ENCODE measurements at places on chromosomes 5 and 9.

- DNase-seq: no peak
Observed at GRCh38 chr5:103013933-103014552, 105.9 kb downstream of the GIN1 start.

- no peak for DNase-seq
Observed at GRCh38 chr5:179262126-179262920, 82.9 kb downstream of the ADAMTS2 start.

- DNase-seq: no peak
Observed at GRCh38 chr5:1311439-1312055, 16.7 kb upstream of the TERT start.

- no peak for DNase-seq
Observed at GRCh38 chr9:125496313-125496834, 210.6 kb downstream of the MAPKAP1 start.

- no peak for DNase-seq
Observed at GRCh38 chr9:70119786-70120185, 76.1 kb downstream of the MAMDC2 start.

- no peak for DNase-seq
Observed at GRCh38 chr9:35424356-35425352, 65.3 kb upstream of the RUSC2 start.

DNA sequence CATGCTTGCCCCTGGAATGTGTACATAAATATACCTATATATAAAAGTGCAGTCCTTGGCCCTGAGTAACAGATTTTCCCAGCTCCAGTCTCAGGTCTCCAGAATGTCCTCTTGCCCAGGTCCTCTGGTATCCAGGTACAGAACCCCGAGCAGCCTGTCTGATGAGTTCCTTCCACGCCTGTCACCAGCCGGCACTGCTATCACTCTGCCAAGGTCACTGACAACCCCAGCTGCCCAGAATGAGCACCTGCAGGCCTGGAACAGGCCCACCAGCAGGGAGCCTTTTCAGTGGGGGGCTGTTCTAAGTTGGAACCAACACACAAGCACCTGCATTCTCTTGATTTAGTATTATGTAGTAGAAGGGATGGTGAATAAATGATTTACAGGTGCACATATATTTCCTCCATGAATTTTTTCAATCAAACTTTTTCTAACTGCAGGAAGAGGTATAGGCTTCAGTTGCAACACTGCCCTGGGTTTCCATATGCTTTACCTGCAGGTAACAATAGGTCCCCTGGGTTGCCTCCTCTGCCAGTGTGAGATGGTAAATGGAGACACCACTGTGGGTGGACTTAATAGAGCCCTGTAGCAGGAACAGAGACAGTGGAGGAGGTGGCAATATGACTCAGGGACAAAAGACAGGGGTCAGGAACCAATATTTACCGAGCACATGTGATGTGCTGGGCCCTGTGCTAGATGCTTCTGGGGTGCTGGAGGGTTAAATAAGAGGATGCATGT lies 291.9 kb downstream of the SPOCK1 start:
- DNase-seq: no peak

DNA sequence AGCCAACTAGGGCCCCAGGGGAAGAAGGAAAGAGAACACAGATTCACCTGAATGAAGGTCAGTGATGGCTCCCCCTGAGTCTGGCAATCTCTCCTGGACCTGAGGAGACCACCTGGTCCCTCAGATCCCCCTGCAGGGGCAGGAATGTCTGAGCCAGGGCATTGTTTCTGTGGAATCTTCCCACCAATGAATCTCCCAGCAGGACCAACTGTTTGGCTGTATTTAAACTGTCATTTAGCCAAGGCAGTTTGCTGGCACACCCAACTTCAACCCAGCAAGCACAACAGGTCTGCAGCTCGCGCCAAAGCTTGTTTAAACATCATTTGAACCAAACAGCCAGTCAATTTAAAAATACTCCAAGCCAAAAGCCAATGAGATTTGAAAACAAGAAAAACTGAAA lies 92.6 kb downstream of the SH3TC2 start:
- DNase-seq: peak; percentile 28
